ENCODE measurements at places on chromosomes 4 and X.

- DNase-seq: no peak
Measured at GRCh38 chr4:139005774-139006173, 9.8 kb upstream of the NOCT start.

DNA sequence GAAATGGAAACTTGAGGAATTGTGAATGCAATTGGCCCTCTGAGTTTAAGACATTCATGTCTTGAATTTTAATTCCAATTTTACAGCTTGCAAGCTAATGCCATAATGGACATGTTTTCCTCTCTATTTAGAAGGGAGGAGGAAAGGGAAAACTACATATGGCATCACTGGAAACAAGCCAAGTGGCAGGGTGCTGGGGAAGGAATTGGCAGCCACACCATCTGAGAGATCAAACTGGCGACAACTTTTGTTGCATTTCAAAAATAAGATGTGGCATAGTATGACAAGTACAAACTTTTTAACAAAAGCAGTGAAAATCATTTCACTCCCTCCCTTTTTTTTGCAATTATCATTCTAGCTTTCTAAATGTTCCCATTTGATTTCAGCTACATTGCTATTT lies 615.6 kb downstream of the CENPC start:
- DNase-seq: no peak

DNA sequence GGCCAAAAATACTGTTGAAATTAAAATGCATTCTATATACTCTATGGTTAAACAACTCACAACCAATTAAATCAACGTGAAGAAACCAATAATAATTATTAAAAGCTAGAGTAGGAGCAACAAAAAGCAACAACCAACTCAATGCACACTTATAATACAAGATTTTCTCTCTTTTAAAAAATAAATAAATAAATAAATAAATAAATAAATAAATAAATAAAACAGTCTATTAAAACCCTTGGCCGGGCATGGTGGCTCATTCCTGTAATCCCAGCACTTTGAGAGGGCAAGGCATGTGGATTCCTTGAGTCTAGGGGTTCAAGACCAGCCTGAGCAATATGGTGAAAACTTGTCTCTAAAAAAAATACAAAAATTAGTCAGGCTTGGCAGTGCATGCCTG lies 62.7 kb downstream of the ENOX2 start:
- no peak for DNase-seq

GRCh38 chrX:120380699-120381098 lies 18.8 kb downstream of the ATP1B4 start:
- no peak for DNase-seq

GRCh38 chr4:94399721-94400120 lies 52.0 kb upstream of the PDLIM5 start:
- no peak for DNase-seq

- no peak for DNase-seq
Measured at GRCh38 chr4:76010576-76010975, 3.3 kb upstream of the CXCL9 start.

GRCh38 chr4:148051403-148051802 lies 319.5 kb downstream of the ARHGAP10 start:
- no peak for DNase-seq

GRCh38 chr4:26296514-26296913 lies 24.3 kb upstream of the RBPJ start:
- no peak for DNase-seq

DNA sequence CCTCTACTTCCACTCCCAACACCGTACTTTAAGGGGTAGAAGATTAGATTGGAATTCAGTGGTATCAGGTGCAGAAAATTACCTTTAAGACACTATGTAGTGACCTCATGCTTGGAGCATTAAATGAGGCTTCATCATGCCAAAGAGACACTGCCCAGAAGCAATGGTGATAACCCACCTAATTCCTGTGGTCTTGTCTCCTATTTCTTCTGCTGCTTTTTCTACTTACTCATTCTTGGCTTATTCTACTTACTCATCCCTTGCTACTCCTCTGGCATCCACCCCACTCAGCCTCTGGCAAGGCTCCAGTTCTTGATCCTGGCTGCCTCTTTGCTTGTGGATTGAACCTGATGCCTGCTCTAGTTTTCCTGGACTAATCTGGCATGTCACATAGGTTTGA lies 62.3 kb upstream of the ADAMTS3 start:
- no peak for DNase-seq

DNA sequence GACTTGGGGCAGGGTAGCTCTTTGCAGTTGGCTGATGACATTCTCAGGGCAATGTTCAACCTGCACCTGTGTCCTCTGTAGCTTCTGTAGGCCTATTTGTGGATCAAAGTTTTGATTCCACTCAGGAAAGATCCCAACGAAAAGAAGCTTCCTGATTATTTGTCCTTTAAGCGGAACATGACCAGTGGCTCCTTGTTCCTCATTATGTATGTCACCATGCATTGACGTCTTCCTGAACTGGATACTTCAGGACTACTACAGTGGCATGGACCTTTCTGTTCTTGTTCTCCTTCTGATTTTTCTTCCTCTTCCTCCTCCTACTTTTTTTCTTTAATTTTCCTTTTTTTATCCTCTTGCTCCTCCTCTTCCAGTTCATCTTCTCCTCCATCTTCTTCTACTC lies 62.4 kb downstream of the NBDY start:
- DNase-seq: no peak

- no peak for DNase-seq
Measured at GRCh38 chr4:39042366-39042765, 10.2 kb upstream of the TMEM156 start.

DNA sequence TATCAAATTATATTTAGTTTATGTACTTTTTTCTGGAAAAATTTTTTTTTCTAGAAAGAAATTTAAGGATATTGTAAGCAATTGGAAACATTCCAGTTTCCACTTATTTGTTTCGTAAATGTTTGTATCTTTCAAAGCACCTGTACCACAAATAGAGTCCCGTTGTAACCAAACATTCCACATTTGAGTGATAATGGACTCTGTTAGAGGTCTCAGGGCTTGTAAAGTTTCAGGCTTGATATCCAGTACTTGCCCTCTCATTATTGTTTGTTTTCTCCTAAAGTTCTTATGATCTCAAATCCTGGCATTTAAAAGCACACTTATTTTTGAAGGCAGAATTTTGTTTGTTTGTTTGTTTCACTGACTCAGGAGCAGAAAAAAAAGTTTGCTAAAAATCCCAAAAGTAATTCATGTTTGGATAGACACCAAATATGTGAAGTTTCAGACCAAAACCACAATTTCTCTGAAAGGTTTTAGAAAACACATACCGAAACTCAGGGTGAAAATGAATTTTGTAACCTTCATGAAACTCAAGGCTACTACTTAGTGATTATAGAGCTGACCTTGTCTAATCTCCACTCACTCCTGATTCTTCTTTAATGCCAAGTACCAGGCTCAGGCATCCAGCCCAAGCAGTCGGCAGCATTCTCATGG lies 5.7 kb upstream of the TMEM192 start:
- DNase-seq: no peak

DNA sequence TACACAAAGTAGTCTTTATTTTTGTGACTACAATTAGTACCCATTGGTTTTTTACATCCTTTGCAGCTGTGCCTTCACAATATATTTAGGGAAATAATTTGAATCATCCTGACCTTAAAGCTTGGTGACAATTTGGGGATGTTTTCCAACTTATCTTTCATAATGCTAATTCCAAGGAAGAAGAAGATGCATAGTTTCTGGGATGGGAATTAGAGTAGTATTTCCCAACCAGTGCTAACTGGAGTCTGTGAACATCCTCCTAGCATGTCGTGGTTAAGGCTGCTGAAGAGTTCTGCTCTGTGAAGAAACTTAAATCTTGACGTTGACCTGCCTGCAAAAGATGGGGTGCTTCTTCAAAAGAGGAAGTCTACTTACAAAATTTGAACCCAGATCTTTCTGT lies 173.5 kb downstream of the ANK2 start:
- no peak for DNase-seq

GRCh38 chr4:118983293-118983692 lies 94.6 kb downstream of the SYNPO2 start:
- DNase-seq: no peak

- DNase-seq: no peak
Measured at GRCh38 chr4:55808632-55809031, 11.0 kb upstream of the EXOC1L start.

DNA sequence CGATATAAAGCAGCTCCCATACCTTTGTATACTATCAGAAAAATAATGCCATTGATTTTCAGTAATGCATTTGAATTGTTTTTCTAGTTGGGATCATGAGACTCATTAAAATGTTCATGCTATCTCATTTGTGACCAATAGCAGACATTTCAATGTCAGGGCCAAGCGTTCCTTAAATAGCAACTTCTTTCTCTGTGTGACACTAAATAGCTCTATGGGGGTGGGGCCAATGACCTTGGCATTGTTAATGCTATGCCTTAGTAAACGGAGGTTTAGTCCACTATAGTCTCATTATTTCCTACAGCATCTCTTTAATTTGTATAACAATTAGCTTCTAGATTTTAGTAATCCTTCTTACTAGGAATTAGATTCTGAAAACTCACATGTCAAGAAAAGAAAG lies 48.6 kb upstream of the ARHGAP24 start:
- no peak for DNase-seq

- no peak for DNase-seq
Measured at GRCh38 chrX:42694260-42694815, 83.6 kb downstream of the PPP1R2C start.

DNA sequence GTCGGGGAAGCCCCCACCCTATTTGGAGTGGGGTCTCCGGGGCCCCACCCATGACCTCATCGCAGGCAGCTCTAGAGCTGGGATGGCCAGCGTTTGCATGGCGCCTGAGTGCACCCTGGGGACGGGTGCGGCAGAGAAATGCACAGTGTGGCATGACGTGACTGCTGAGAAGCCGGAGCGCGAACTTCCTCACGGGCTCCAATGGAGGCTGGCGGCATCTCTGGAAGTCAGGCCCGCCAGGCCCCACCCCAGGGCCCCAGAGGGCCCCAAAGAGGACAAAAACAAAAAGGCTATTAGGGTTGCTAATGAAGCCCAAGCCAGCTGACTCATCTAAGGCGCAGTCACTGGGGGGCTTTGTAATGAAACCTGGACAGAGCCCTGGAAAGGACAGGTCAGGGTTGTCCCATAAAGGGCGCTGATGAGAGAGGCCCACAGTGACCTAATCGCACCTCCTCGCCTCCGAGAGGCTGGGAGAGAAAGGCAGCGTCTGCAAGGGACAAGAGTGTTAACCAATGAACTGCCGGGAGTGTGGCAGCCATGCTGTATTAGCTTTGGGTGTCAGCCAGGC lies 86.0 kb upstream of the C1QTNF7 start:
- DNase-seq: no peak

GRCh38 chr4:157667836-157668235 lies 447.3 kb downstream of the GRIA2 start:
- no peak for DNase-seq

- DNase-seq: no peak
Measured at GRCh38 chrX:14220386-14220944, 190.8 kb upstream of the GEMIN8 start.

GRCh38 chr4:16893141-16893651 lies 5.2 kb downstream of the LDB2 start:
- no peak for DNase-seq

DNA sequence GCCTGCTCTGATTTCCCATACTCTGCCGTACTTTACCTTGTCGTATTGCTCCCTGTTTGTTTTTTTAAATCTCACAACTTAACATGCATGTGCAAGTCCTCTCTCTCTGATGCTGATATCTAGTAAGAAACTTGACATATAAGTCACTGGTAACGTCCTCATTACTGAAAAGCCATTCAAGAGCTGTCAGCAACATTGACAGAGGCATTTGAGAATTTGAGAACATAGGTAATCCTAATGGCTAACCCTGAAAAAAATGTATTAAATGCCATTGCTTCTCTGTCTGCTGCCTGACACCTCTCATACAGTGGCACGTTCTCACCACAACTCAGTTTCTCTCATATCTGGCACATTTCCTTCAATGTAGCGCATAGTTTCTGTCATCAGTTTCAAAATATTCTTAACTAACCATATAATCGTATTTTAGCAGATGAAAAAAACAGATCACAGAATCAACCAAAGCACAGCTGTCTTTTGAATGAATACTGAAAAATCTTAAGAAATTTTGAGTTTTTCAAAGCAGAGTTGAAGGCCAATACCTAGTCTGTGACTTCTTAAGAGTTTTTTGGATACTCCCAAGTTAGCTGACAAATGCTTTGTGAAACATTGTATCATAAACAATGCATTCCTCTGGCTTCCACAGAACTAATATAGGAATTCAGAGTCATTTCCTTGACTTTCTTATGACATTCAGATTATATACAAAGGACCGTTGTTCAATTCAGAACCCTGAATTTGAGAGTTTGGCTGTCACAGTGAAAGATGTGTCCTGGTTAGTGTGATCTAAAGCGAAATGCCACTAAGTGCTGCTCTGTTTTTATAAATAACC lies 996.4 kb downstream of the C4orf33 start:
- no peak for DNase-seq

DNA sequence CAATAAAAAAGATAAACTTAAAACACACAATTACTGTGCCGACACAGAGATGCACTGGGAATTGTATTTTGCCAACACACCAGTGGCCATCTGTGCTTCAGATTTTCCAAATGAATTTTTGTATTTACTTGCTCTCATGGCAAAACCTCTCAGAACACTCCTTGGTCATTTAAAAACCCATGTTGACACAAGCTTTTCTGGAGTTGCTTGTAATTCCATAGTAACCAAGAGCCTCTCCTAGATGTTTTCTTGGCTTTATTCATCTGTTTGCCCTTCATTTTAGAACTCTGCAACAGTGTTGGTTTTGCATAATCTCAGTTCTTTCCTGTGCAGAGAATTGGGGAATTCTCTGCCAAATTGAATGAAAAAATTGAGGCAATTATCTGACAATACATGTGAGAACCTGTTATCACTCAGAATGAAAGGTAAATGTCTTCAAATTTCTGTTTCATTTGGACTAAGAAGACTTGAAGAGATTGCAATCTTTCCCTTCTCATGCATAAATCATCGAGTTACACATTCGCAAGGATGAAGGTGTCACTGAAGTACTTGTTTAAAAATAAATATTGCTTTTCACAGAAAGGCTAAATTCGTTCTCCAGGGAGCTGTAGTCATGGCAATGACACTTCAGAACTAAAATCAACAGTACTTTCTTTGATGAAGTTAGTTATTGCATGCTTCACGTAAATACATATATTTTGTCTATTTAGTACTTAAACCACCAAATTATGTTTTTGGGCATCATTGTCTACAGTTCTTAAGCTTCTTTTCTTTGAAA lies 301.8 kb upstream of the CTSO start:
- DNase-seq: no peak

GRCh38 chrX:88612870-88613329 lies 134.1 kb upstream of the CPXCR1 start:
- no peak for DNase-seq

- no peak for DNase-seq
Measured at GRCh38 chrX:134999469-134999868, 8.7 kb downstream of the SMIM10 start.

DNA sequence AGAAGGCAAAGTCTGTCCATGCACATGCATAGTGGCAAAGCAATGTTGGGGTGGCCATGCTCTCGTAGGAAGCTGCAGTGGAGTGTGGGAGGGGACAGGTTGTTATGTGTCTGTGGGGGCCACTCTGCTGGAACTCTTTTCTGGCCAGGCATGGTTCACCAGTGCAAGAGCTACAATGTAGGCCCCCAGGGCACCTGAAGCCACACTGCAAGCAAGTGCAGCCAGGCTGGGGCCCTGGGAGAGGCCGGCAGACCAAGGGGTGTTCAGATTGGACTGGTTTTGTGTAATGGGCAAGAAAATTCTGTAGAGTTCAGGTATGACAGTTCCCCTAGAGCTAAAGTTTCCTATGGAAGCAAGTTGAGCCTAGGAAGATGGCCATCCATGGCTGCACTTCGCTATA lies 97.0 kb upstream of the ZC4H2 start:
- no peak for DNase-seq

GRCh38 chr4:47642985-47643760 lies 158.1 kb downstream of the ATP10D start:
- DNase-seq: no peak
